ENCODE measurements at places on chromosomes 7 and 10.

DNA sequence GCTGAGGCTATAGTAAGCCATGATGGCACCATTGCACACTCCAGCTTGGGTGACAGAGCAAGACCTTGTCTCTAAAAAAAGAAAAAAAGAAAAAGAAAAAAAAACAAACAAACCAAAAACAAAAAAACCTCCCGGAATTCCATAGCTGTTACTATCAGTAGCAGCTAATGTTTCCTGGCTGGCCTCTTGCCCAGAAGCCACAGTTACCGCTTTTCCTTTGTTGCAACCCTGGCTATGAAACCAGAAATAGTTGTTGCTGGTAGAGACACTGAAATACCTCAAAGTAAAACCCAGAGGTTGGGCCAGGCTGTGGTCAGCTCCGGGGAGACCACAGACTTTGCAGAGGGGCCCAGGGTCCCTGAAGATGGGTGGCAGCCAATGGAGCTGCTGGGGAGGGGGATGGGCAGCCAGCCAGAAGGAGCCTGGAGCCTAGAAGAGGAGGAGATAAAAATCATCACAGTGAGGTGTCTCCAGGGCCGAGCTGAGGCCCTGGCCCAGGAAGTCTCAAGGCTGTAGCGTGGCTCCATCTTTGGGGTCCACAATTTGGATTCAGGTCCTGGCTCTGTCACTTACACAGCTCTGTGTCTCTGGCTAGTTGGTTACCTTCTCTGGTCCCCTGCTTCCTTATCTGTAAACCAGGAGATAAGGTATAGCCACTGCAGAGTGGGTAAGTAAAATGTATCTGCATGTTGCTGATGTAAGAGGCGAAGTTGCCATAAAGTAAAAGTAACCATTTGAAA is 3.4 kb upstream of the CHST12 start:
- no peak for DNase-seq

DNA sequence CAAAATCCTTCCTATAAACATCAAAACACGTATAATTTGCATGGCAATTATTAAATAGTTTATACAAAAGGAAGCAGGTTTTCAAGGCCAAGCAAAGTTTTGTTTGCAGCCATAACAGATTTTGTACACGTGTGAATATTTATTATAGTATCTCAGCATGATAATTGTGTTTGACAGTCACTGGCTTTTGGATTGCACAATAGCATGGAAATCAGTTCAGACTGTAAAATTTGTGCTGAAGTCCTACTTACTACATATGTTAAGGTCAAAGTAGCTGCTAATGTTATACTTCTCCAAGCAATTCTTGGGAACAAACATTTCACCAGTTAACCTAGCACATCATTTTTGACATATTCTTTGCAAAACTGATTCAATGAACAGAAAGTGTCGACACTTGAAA is 287.6 kb upstream of the POM121L12 start:
- DNase-seq: no peak

DNA sequence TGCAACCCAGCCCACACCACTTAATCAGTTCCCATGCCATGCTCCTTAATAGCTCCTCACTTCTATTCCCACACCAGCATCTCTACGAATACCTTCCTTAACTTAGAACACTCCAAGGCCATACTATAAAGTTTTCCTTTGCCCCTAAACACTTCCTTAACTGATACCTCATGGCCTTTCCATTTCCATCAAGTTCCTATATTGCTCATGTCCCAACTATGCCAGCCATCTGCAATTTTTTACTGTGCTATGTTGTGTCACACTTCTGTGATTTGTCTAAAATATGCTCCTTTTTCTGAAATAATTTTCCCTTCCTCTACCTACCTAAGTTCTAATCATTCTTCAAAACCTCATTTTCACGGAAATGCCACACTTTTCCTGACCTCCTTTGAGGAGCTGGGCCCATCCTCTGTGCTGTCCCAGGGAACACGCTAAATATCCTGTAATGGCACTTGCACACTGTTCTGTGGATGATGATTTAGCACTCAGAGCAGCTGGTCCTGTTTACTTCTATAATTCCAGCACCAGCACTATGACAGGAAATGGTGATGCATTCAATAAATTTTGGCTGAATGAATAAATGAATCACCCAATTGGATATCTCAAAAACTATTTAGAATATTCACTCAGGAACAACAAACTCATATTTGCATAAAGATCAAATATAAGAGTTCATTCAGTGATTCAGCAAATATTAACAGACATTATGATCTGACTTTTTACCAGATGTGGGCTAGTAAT is 266.5 kb upstream of the HGF start:
- no peak for DNase-seq

- DNase-seq: no peak
These were observed 27.0 kb downstream of the PAPOLB start for GRCh38 chr7:4834601-4835397.

DNA sequence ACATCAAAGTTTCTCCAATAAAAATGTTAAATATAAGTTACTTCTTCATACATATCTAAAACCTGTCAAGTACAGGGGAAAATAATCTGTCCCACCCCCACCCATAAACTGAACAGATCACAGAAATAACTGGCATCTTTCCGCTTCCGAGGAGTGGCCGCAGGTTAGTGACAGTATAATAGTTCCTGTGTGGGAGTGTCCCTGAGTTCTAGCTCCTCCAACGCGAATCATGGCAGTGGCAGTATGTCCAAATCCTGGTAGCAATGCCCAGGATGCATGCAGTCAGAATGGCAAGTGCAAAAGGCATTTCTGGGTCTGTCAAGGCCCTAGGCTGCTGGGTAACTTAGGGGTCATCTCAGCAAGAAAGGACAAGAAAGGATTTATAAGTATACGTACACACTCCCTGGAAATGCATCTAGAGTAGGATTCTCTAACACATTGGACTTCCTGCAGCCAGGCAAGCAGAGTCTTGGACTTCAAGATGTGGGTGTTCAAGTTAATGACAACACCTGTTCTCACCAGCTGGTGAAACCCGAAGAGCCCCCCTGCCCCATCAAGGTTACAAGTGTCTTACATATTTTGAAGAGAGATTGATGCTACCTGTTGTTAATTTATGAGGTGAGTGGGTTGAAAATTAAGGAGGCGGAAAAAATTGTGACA is 94.4 kb upstream of the COL1A2 start:
- DNase-seq: no peak

GRCh38 chr7:91692800-91693199 is 187.7 kb downstream of the MTERF1 start:
- no peak for DNase-seq

GRCh38 chr10:77874872-77875271 is 51.7 kb downstream of the DLG5 start:
- DNase-seq: no peak

DNA sequence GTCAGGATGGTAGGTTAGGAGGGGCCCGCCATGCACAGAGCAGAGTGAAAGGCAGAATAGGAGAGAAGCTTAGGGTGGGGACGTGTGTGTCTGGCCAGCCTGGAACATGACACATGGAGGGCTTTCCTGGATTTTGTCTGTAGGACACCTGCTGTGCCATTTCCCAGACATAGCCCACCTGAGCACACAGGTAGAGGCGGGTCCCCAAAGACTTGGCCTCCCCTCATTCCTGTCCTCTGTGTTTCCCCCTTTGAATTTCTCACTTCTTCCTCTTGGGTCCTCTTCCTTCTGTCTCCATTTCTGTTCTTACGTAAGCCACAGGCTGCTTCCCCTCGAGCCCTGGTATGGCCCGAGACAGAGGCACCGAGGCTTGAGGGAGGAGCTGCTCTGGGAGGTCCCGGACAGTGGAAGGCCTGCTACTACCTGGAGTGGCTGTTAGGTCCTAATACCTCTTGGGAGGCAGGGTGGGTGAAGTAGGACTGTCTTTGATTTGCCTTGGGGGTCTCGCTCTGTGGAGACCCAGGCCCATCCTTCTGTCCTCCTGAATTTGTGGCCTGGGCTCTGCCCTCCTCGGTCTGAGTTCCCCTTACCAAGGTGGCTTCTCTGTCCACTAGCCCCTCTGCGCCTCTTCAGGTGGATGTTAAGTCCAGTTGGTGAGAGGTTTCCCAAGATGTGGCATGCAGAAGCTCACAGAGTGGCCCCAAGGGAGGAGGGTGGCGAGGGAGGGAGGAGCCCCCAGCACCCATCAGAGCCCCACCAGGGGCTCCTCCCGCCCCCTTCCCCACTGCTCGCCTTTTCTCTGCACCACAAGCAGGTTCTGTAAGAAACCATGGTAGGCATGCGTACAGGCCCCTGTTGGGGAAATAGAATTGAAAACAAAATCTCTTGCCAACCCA is 5.5 kb downstream of the ZNF775 start:
- DNase-seq: no peak

GRCh38 chr7:114158854-114159253 is 240.0 kb upstream of the PPP1R3A start:
- DNase-seq: no peak

DNA sequence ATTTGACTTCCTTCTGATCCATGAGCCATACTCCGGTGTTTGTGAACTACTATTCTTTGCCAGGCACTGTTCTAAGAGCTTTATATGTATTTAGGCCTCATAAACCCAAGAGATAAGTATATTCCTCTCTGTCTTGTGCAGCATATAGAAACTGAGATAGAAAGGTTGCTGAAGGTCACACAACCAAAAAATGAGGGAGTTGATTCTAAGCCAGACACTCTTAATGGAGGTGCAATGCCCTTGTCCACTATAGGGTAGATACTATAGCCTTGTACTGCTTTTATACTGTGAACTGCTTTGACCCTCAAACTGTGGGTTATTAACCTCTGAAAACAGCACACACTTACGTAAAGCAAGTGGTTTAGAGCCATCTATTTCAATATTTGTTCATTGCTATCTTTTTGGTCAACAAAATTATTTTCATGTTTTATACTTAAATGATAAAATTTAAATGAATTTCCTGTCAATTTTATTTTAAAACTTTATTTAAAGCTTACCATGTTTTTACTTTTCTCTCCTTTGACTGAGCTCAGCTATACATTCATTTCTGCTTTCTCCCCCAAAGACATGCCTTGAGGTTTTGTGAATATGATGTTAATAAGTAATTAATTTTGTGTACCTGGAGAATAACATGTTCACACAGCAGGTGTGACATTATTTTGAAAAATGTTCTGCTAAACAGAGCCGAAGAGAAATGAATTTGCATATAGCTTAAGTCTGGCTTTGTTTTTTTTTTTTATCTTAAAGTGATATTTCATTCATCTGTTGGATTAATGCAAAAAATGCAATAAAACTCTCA is 687.3 kb downstream of the DNAJB9 start:
- no peak for DNase-seq

Data from activated naive CD4-positive, alpha-beta T cell (primary cell).